Astrocyte of the spinal cord (primary cell): ENCODE measurements at places on chromosomes 13 and 19.
A peak's percentile ranks its signal among the peaks of the same experiment; 100 is the strongest.

DNA sequence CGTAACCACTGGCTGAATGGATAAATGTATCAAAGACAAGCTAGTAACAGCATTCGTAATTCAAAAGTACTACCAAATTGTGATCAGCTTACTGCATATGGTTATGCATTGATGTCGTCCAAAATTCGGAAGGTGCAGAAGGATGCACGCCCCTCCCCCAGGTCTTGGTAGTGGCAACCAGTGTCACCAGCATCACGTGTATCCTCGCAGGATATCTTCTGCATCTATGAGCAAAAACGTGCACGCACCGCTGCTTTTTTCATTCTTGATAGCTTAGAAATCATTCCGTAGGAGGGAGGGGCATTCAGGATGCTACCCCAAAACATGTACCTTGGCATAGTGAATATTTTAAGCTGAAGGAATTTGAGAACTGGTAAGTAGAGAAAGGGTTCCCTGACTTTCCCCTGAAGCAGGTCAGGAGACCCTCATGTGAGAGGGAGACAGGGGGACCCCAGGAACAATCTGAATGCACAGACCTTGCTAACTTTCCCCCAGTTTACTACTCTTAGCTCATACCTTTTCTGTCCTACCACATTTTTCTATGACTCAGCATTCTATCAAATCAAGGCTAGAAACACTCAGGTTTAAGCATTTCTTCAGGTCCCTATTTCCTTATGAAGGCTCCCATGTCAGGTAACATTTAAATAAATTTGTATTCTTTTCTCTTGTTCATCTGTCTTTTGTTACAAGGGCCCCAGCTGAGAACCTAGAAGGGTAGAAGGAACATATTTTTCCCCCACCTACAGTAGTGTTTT is 61.2 kb upstream of the TM9SF2 start:
- no peak for DNase-seq

GRCh38 chr13:88136098-88136790 is 465.1 kb downstream of the SLITRK5 start:
- DNase-seq, result no peak

DNA sequence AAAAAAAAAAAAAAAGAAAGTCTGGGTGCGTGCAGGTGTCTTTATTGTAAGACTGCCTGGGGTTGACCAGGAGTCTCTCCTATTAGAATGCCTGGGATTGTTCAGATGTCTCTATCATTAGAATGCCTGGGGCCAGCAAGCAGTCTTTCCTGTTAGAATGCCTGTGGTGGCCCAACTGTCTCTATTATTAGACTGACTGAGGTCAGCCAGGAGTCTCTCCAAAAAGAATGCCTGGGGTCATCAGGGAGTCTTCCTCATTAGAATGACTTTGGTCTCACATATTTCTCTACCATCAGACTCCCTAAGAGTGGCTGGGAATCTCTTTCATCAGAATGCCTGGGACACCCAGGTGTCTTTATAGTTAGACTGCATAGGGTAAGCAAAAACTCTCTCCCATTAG is 1577.5 kb downstream of the UQCRFS1 start:
- DNase-seq, result no peak

DNA sequence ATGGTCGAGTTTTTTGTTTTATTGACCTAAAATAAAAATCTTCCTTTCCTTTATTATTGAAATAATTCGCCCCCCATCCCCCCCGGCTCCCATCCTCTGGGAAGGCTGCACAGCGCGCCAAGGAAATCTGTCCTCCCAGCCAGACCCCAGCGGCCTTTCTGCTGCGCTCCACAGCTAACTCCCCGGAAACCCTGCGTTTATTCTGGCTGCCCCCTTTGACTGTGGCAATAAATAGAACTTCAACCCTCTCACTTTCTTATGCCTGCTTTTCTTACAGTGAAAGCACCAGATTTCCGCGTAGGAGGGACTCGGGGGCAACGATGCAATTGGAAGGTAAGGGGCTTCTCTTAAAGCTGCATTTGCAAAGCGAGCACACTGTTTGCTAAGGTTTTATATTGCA is 9.7 kb upstream of the C19orf12 start:
- no peak for DNase-seq

DNA sequence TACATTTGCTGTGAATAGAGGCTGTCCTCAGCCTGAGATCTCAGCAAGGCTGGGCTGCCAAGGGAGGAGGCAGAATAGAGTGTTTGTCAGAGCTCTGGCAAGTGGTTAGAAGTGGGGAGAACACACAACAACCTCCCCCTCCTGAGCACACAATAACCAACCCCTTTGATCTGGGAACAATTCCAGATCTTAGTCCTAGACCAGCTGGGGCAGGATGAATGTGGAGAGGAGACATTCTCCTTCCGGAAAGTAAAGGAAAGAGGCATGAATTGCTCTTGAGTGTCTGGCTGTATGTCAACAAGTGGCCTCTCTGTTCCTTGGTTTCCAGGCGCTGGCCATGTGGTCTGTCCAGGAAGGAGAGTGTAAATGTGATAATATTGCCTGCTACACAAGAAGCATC is 114.9 kb upstream of the TMTC4 start:
- peak; percentile 41 for DNase-seq

DNA sequence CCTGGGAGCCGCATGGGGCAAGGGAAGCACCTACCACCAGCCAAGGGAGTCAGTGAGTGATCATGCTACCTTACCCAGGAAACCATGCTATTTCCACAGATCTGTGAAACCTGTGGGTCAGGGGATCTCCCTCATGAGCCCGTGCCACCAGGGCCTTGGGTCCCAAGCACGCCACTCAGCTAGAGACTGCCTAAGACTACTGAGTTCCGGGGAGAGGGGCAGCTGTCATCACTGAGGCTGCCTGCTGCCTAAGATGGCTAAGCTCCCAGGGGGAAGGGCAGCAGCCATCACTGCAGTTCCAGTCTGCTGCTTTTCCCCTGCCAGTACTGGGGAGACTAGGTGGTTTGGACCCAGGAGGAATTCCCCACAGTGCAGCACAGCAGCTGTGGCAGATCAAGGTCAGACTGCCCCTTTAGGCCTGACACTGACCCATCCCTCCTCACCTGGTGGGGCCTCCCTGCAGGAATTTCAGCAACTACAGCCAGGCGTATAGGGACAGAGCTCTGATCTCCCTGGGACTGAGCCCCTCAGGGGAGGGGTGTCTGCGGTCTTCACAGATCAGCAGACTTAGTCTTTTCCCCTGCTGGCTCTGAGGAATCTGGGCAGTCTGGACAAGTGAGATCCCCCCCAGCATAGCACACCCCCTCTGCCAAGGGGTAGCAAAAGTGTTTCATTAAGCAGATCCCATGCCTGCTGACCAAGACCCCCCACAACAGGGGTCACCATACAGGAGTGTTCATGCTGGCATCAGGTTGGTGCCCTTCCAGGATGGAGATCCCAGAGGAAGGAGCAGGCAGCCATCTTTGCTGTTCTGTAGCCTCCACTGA is 26.9 kb downstream of the VSTM2B start:
- DNase-seq, result no peak

DNA sequence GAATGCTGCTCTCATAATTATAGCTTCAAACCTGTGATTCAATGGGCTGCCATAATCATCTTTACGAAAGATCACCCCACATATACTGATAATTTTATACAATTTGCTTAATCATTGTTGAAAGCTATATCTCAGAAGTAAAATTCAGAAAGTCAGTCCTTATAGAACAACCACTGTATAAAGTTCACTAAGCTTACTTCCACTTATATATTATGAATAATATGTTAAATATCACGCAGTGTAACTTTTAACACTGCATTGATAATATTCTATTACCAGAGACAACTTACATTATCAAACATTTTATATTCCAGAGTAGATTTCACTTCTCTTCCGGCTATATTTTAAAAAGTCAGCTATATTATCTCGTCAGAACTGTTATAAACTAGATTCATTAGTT is 550.1 kb upstream of the PCDH20 start:
- no peak for DNase-seq

DNA sequence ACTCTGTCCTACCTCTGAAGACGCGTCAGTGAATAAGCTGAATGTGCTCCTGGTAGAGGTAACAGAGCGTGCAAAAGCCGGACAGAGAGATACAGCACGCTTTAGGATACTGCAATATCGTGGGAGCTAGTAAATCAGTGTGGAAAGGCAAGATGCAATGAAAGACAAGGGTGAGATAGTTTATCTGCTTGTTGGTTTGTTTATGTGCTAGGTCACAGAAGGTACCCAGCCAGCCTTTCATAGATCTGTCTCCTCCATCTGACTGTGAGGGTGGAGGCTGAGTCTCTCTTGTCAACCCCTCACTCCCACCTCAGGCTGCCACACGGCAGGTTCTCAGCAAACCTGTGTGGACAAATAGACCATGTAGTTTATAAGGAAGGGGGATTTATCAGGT is 904 bp upstream of the GIPC1 start:
- no peak for DNase-seq

GRCh38 chr13:32849369-32849768 is 166.9 kb upstream of the KL start:
- no peak for DNase-seq

DNA sequence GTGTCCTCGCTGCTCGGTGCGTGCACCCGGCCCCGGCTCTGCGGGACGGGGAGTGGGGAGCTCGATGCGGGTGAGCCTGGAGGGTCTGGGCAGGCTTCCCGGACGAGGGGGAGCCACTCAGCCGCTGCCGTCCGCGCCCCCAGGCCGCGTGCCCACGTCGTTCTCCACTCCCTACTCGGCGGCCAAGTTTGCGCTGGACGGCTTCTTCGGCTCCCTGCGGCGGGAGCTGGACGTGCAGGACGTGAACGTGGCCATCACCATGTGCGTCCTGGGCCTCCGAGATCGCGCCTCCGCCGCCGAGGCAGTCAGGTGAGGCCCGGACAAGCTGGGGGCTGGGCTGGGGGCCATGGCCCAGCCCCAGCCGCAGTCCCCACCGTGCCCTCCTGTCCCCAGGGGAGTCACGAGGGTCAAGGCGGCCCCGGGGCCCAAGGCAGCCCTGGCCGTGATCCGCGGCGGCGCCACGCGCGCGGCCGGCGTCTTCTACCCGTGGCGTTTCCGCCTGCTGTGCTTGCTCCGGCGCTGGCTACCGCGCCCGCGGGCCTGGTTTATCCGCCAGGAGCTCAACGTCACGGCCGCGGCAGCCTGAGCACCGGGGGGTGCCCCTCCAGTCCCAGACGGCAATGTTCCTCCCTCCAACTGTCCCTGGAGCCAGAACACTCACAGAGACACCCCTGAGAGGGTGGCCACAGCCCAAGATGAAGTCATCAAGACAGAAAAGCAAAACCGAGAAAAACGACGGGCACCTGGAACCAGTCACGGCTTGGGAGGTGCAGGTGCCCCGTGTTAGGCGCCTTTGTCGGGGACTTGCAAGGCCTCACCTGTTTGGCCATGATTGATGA is 2.5 kb upstream of the RPL36 start:
- DNase-seq, result no peak

- DNase-seq, result no peak
These were observed 14.9 kb downstream of the FXYD5 start for GRCh38 chr19:35169221-35169995.

DNA sequence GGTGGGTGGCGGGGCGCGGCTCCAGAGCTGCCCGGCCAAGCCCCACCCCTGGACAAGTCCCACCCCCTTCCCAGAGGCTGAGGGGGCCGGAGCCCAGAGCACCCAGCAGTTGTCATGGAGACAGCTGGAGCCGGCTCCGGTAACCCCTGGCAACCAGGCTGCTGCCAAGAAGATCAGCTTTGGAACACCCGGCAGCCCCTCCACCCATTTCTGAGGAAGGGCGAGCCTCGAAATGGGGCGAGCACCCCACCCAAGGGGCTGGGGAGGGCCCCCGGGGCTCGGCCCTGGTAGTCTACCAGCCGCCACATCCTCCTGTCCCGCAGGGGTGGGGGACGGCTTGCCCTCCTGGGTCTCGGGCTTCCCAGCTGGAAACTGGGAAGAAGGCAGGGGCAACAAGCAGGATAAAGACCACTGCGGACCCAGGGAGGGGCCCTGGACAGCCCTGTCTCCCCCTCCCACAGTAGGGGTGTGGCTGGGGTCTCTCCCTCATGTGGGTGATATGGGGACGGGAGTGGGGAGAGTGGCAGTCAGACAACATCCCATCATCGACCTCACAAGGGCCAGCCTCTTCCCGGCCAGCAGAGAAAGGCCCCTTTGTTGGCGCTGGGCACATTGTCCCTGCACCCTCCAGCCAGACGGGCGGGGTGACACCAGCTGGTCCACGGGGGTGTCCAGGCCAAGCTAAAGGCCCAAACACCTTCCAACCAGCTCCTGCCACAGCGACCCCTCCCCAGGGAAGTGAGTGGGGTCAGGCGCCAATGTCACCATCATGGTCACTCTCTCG is 1.5 kb downstream of the CERS1 start:
- DNase-seq, result peak; percentile 32

GRCh38 chr19:47653856-47654255 is 44.9 kb downstream of the BICRA start:
- DNase-seq, result no peak

- no peak for DNase-seq
These were observed 18.9 kb downstream of the FAM187B start for GRCh38 chr19:35209646-35210045.

- DNase-seq, result no peak
These were observed 525.5 kb upstream of the SGCG start for GRCh38 chr13:22655106-22655852.

GRCh38 chr13:98785405-98785804 is 32.9 kb upstream of the SLC15A1 start:
- no peak for DNase-seq

DNA sequence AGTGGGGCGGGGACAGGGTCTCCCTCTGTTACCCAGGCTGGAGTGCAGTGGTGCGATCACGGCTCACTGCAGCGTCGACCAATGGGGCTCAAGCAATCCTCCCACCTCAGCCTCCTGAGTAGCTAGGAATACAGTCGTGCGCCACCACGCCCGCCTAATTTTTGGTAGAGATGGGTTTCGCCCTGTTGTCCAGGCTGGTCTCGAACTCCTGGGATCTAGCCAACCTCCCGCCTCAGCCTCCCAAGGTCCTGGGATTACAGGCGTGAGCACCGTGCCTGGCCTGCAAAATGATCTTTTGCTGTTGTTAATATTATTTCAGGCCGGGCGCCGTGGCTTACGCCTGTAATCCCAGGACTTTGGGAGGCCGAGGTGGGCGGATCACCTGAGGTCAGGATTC is 621 bp upstream of the TGDS start:
- no peak for DNase-seq

GRCh38 chr13:109816808-109817203 is 30.4 kb upstream of the IRS2 start:
- DNase-seq, result peak; percentile 34

DNA sequence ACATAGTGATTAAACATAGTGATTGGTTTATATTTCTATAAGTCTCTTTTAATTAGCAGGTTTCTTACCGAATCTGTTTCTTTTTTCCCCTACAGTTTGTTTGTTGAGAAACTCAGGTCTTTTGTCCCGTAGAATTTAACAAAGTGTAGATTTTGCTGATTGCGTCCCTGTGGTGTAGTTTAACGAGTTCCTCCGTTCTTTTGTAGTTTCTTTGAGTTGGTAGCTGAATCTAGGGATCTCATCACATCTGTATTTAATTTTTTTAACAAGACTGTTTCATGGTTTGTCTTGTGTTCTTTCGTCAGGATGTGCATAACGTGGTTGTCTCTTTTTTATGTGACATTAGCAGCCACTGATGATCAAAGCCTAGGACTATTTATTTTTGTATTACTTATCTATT is 111.1 kb downstream of the AKAP11 start:
- no peak for DNase-seq

GRCh38 chr19:16070366-16070990 is 5.8 kb upstream of the TPM4 start:
- DNase-seq, result no peak

GRCh38 chr19:5253406-5254110 is 87.1 kb downstream of the PTPRS start:
- DNase-seq, result peak; percentile 24

GRCh38 chr13:103222683-103223082 is 156.5 kb upstream of the SLC10A2 start:
- DNase-seq, result no peak
